ENCODE measurements at places on chromosomes 6 and 20.

- no peak overlapping the region for H3K27ac ChIP-seq
- H3K36me3 ChIP-seq = peaks cover 32% of the 10 kb centered on the region
- no peaks in the 10 kb centered on the region for H3K27me3 ChIP-seq
- H3K4me3 ChIP-seq = no peak overlapping the region
- no peak for DNase-seq
Observed at GRCh38 chr6:282177-282866, 10.0 kb upstream of the DUSP22 start.

- no peaks in the 10 kb centered on the region for H3K27me3 ChIP-seq
- H3K4me1 ChIP-seq = no peaks in the 10 kb centered on the region
- no peaks in the 10 kb centered on the region for H3K36me3 ChIP-seq
- no peak for DNase-seq
Observed at GRCh38 chr6:129120856-129121638, 238.1 kb downstream of the LAMA2 start.

DNA sequence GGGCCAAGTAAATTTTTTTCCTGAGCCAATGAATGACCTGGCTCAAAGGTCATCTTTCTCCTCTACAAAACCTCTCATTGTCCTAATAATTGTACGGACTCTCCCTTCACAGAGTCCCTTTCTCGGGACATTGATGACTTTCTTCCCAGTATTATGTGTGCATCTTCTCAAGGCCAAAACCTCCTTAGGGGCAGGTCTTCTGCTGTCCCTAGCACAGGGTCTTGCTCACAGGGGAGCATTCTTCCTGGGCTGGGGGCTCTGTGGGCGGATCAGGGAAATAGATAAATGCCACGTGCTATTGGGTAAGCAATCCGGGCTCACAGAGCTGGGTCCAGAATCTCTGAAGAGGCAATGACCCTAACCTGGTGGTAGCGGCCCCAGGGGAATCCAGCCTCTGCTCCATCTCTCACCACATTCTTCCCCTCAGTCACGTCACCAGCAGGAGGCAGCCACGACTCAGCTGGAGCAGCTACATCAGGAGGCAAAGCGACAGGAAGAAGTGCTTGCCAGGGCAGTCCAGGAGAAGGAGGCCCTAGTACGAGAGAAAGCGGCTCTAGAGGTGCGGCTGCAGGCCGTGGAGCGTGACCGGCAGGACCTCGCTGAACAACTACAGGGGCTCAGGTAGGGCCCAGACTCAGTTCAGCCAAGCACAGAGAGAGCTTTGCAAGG is 23.5 kb downstream of the CEP250 start:
- H3K27me3 ChIP-seq = no peaks in the 10 kb centered on the region
- H3K27ac ChIP-seq = no peak overlapping the region
- no peaks in the 10 kb centered on the region for H3K36me3 ChIP-seq
- peaks cover 11% of the 10 kb centered on the region for H3K4me1 ChIP-seq
- no peak overlapping the region for H3K4me3 ChIP-seq
- DNase-seq = no peak

GRCh38 chr6:103799971-103800670 is 1059.6 kb downstream of the HACE1 start:
- H3K36me3 ChIP-seq = no peaks in the 10 kb centered on the region
- no peak for DNase-seq
- H3K27me3 ChIP-seq = no peaks in the 10 kb centered on the region
- H3K27ac ChIP-seq = no peak overlapping the region

GRCh38 chr20:60085551-60086132 is 127.4 kb downstream of the CDH26 start:
- no peak for DNase-seq
- no peaks in the 10 kb centered on the region for H3K4me1 ChIP-seq
- no peaks in the 10 kb centered on the region for H3K36me3 ChIP-seq
- no peak overlapping the region for H3K4me3 ChIP-seq
- H3K27ac ChIP-seq = no peak overlapping the region

GRCh38 chr20:50273601-50274491 is 83.2 kb downstream of the CEBPB start:
- DNase-seq = no peak
- H3K4me1 ChIP-seq = peaks cover 6% of the 10 kb centered on the region
- H3K4me3 ChIP-seq = no peak overlapping the region
- H3K27ac ChIP-seq = no peak overlapping the region
- peaks cover 89% of the 10 kb centered on the region for H3K27me3 ChIP-seq

DNA sequence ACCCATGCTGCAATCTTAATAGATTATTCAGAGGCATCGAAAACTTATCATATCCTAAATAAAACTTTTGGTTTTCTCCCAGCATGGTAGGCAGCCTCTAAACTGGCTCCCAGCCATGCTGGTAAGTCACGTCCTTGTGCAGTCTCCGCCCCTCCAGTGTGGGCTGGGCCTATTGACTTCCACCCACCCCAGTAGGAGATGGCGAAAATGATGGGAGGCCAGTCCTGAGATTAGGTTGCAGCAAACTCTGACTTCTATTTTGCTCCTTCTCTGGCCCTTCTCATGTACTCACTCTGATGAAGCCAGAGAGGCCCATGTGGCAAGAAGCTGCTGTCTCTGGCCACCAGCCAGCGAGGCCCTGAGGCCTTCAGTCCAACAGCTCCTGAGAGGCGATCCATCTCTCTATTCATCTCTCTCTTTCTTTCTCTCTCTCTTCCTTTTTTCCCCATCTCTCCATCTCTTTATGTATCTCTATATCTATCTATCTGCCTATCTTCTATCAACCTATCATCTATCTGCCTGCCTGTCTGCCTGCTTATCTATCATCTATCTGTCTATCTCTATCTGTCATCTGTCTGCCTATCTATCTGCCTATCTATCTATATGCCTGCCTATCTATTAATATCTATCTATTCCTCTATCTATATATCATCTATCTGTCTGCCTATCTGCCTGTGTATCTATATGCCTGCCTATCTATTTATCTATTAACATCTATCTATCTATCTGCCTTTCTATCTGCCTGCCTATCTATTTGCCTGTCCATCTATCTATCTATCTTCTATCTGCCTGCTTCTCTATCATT is 52.7 kb upstream of the STX16 start:
- no peak overlapping the region for H3K4me3 ChIP-seq
- H3K36me3 ChIP-seq = no peaks in the 10 kb centered on the region
- no peaks in the 10 kb centered on the region for H3K4me1 ChIP-seq
- H3K27ac ChIP-seq = peak overlapping the region; percentile 20
- peaks cover 20% of the 10 kb centered on the region for H3K27me3 ChIP-seq

DNA sequence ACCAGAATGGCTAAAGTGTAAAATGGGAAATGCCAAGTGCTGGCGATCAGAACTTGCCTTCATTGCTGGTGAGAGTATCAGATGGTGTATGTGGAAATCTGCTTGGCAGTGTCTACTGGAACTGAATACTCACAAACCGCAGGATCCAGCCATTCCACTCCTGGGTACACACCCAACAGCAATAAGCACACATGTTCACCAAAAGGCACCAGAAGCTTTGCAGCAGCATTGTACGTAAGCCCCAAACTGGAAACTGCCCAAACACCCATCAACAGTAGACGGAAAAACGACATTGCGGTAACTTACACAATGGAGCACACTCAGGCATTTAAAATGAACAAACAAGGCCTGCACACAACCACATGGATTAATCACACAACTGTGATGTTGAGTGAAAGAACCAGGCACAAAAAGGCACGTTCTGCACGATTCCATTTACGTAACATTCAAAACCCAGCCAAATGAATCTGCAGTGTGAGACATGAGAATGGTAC is 37.3 kb upstream of the BPIFA2 start:
- H3K27me3 ChIP-seq = peaks cover 14% of the 10 kb centered on the region
- H3K4me1 ChIP-seq = no peaks in the 10 kb centered on the region
- H3K4me3 ChIP-seq = no peak overlapping the region

- peak; percentile 26 for DNase-seq
- no peaks in the 10 kb centered on the region for H3K27me3 ChIP-seq
- peaks cover 72% of the 10 kb centered on the region for H3K4me1 ChIP-seq
- H3K27ac ChIP-seq = peak overlapping the region; percentile 98
- H3K36me3 ChIP-seq = no peaks in the 10 kb centered on the region
Observed at GRCh38 chr6:14313248-14313647, 195.7 kb downstream of the CD83 start.

DNA sequence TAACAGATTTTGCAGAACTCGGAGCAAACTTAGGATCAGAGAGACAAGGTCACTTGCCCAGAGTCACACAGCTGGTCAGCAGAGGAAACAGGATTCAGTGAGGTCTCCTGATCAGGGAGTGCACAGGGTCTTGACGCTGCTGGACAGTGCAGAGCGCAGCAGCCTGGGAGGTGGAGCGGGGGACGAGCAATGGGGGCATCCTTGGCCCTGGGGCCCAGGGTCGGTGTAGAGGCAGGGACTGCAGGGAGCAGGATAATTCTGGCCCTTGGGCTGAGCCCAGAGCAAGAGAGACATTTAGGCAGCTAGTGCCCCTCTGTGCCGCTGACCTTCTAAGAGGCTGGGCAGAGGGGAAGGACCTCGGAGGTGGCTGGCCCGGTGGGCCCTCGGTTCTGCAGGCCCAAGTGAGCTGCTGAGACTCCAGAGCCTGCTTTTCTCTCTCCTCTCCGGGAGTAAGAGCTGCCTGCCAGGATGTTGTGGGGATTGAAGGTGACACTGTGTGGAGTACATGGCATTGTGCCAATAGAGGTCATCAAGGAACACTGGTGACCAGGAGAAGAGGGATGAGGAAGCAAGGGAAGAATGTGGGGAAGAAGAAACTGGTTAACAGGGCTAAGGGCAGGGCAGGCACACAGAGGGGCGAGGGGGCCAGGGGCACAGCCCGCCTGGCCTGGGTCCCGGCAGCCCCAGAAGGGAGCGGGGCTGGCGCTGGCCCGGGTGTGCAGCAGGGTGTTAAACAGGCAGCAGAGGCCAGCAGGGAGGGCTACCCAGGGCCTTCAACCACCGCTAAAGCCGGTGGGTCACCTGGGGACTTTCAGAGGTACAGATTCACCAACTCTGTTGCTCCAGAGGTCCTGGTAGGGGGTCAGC is 122.0 kb downstream of the AGPAT4 start:
- H3K27ac ChIP-seq = no peak overlapping the region
- no peak for DNase-seq
- H3K27me3 ChIP-seq = no peaks in the 10 kb centered on the region

DNA sequence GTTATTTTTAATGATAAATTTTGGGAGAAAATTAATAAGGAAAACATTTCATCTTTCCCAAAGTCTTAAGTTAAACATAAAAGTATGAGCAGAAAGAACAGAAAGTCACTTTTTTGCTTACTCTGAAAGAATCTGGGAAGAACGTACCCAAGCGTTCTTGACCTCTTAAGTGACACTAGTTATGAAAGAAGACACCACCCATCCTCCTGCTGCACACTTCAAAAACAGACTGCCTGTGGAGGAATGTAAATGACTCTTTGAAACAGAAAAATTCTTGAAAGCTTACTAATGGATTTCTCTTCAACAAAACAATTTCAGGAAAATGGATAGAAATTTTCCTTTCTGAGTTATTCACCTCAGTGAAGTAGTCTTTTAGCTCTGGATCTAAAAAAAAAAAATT is 227.7 kb downstream of the MEI4 start:
- DNase-seq = no peak
- no peaks in the 10 kb centered on the region for H3K36me3 ChIP-seq
- no peak overlapping the region for H3K4me3 ChIP-seq
- H3K4me1 ChIP-seq = no peaks in the 10 kb centered on the region
- H3K27ac ChIP-seq = no peak overlapping the region
- H3K27me3 ChIP-seq = no peaks in the 10 kb centered on the region
